Adrenal gland (tissue), 19 donors: ENCODE measurements at places on chromosomes 5 and 9.

DNA sequence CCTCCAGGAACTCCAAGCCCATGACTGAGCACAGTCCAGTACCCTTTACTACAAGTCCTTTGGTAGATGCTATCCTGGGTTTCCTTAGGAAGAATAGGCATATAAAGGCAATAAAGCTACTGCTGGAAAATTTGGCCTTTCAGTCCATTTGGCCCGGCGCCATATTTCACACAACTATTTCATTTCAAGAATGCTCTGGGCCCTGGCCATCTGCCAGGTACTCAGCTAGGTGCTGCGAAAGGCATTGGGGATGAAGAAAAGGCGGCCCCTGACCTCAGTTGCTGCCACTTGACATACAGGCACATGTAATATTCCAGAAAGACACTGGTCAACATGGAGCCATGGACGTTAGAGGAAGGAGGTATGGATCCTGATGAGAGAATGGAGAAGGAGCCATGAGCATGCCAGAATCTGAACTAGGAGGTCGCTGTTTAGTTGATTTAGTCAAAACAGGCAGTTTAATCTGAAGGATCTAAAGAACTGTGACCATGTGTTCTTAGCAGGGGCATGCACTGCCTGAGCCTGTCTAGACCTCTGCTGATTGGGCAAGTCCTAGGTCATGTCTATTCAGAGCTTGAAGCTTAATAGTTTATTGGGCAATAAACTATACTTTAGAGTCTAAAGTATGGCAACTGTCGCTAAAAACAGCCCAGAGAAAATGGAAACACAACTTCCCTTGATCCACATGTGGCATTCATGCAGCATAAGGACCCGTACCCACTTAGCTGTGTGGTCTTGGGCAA lies 149.3 kb downstream of the MELK start:
- DNase-seq = peak; percentile 24

DNA sequence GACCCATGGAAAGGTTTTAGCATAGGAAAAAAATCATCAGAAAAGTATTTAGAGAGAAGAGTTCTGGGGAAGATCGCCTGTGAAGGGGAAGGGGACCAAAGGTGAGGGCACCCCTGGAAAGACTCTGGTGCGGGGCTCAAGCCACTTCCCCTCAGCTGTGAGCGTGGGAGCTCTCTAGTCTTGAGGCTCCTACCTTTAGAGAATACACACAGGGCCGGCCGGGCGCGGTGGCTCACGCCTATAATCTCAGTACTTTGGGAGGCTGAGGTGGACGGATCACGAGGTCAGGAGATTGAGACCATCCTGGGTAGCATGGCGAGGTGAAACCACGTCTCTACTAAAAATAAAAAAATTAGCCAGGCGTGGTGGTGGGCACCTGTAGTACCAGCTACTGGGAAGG lies 6.9 kb downstream of the TRIM41 start:
- DNase-seq = no peak

DNA sequence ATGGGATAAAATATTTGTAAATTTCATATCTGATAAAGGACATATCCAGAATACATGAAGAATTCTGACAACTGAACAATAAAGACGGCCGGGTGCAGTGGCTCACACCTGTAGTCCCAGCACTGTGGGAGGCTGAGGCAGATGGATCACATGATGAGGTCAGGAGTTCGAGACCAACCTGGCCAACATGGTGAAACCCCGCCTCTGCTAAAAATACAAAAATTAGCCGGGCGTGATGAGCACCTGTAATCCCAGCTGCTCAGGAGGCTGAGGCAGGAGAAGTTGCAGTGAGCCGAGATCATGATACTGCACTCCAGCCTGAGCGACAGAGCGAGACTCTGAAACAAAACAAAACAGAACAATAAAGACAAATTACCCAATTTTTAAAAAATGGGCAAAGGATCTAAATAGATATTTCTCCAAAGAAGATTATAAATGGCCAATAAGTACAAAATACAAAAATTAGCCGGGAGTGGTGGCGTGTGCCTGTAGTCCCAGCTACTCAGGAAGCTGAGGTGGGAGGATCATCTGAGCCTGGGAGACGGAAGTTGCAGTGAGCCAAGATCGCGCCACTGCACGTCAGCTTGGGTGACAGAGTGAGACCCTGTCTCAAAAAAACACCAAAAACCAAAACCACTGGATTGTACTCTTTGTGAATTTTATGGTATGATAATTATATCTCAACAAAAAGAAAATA lies 9.6 kb upstream of the NSD1 start:
- no peak for DNase-seq

DNA sequence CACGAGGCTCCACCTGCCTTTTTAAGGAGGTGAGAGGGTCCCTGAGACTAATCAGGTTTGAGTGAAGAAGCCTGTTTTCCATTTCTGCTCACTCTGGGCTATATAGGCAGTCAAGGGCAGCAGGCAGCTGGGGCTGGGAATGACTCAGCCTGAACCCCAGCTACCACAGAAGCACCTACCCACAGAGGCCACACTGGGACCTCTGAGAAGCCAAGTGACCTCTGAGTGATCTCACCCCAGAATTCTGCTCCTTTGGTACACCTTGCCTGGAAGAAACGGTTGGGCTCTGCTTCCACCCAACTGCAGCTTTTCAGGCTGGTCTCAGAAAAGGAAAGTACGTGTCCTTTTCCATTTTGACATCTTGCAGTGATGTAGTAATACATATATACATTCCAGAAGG lies 6.8 kb downstream of the FAM219A start:
- DNase-seq = no peak
